ENCODE measurements at places on chromosomes 7 and 10. TPM values are rescaled to one million over a fixed set of nuclear protein-coding genes. Genes with fewer than 3 reads are reported as not detected.

Gene ZNRF2
- total RNA-seq: 17.3 TPM

Gene STOX1
- 0.24 TPM for total RNA-seq

Gene GPR141
- 2.4 TPM for total RNA-seq

Gene CYP2C8
- total RNA-seq: 5.1 TPM

Gene AKR1E2
- total RNA-seq: 59.0 TPM

GRCh38 chr7:55235115-55235514 lies 130.0 kb upstream of the LANCL2 start:
- no peak for DNase-seq

- no peak for DNase-seq
These were observed 141.3 kb downstream of the JMJD1C start for GRCh38 chr10:63324495-63324854.

- no peak for DNase-seq
These were observed 4.3 kb upstream of the STX1A start for GRCh38 chr7:73723813-73724212.

GRCh38 chr10:132993271-132994184 lies 51.2 kb upstream of the CFAP46 start:
- no peak for DNase-seq

DNA sequence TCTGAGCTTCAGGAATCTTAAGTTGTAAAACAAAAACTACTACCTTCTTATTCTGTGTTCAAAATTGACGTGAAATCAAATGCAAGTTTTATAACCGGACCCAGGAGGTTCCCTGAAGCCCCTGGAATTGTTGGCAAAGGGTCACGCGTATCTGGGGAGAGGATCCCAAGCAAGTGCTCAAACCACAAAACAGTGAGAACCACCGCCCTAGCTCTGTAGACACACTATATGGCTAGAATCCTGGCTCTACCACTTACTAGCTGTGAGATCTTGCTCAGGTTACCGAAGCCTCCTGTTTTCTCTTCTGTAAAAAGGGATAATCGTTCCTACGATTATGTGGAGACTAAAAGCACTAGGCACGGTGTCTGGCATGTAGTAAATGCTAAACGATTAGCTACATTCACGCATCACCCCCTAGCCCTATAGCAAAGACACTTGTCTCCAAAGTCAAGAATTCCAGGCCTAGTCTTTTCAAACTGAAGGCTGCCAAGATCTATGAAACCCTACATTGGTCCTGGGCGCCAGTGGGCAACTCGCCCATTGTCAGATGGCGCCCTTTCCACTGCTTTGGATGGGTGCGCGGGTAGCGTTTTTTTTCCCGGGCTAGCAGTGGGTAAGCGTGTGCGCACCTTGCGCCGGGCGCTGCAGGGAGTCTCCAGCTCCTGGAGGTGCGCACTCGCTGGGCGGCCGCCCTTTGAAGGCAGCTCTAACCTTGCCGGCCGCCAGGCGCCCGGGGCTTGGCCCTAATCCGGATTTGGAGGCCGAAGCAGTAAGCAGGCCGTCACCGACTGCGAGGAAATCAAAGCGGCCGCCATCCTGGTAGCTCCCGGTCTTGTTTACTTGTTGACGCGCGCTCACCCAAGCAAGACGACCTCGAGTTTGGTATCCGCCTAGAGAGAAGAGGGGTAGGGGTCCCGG lies 11.6 kb upstream of the NKX2-3 start:
- no peak for DNase-seq

- no peak for DNase-seq
These were observed 30.0 kb upstream of the PRKAR1B start for GRCh38 chr7:756928-757560.

GRCh38 chr7:148091882-148092281 lies 498.7 kb upstream of the C7orf33 start:
- peak; percentile 40 for DNase-seq

- DNase-seq: no peak
These were observed 2.4 kb downstream of the INPP5F start for GRCh38 chr10:119728172-119728800.

DNA sequence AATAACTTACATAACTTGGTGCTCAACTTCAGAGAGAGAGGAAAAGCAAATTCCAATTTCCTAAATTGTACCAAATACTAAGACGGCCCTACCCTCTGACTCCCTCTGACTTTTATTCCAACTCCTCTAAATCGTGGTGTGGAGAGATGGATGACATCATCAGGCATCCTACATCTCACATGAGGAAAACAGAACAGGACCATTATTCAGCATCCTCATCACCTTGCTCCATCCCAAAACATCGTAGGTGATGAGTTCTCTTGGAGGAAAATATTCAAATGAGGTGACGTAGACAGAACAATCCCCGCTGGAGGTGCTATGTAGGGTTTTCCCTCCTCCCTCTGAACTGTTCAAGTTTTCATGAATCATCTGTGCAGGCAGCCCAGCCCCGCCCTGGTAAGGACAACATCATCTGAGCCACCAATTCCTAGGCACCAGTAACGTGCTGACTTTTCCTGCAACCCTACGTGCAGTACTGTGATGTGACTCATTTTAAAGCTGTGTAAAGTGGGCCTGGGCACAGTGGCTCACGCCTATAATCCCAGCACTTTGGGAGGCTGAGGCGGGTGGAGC lies 167.2 kb downstream of the CALN1 start:
- no peak for DNase-seq

GRCh38 chr7:73586911-73587310 lies 8.5 kb upstream of the TBL2 start:
- DNase-seq: no peak

DNA sequence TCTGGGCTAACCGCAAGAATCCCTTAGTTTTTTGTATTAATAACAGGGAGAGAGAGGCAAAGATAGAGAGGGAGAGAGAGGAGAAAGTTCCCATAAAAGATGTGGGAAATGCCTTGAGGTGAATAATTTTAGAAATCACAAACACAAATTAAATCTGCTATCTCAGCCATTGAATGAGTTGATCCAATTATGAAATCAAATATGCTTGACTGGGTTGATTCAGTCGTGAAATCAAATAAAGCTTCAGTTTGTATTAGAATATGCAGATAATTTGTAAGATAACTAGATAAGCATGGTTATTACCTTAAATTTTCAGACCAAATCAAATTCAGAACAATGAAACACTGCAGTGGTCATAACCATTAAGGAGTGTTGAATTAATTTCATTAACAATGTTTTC lies 68.9 kb downstream of the SEMA3A start:
- DNase-seq: no peak

GRCh38 chr10:18409599-18410397 lies 241.6 kb downstream of the NSUN6 start:
- DNase-seq: no peak

- DNase-seq: no peak
These were observed 55.4 kb downstream of the FAM241B start for GRCh38 chr10:69685426-69685801.

DNA sequence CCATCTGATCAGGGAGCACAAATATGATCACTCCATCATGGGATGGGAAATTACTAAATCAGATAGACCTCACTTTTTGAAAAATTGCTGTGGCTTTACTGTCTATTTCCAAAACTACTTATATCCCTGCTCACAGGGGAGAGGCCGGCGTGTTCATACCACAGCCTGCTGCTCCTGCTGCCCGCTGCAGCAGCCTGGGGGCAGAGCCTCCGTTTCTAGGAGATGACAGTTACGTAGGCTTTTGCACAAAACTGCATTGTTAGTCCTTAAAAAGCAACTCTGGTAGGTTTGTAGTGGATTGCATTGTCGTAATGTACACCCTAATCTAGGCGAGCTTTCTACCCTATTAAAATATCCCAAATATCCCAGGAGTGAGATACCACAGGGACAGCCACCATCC lies 203.7 kb downstream of the EBF3 start:
- DNase-seq: no peak

GRCh38 chr7:30896783-30897637 lies 14.6 kb upstream of the AQP1 start:
- no peak for DNase-seq

- no peak for DNase-seq
These were observed 6.9 kb upstream of the PSMG3 start for GRCh38 chr7:1576521-1577253.

- DNase-seq: no peak
These were observed 17.1 kb downstream of the SLIT1 start for GRCh38 chr10:97168645-97169044.

GRCh38 chr10:93595378-93596161 lies 5.5 kb downstream of the RBP4 start:
- peak; percentile 6 for DNase-seq

GRCh38 chr10:49361735-49362568 lies 33.9 kb downstream of the DRGX start:
- DNase-seq: no peak

DNA sequence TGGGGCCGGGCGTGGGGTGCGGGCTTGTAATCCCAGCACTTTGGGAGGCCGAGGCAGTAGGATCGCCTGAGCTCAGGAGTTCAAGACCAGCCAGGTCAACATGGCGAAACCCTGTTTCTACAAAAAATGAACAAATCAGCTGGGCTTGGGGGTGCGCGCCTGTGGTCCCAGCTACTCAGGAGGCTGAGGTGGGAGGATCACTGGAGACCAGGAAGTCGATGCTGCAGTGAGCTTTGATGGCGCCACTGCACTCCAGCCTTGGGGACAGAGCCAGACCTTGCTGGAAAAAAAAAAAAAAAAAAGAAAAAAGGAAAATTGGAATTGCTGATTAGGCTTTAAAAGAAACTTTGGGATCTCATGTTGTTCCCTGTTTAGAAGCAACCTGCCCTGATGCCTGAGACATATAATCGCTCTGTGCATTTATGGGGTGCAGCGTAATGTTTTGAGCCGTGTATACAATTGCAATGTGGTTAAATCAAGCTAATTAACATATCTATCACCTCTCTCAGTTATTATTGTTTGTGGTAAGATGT lies 851 bp downstream of the AKR1E2 start:
- DNase-seq: no peak

DNA sequence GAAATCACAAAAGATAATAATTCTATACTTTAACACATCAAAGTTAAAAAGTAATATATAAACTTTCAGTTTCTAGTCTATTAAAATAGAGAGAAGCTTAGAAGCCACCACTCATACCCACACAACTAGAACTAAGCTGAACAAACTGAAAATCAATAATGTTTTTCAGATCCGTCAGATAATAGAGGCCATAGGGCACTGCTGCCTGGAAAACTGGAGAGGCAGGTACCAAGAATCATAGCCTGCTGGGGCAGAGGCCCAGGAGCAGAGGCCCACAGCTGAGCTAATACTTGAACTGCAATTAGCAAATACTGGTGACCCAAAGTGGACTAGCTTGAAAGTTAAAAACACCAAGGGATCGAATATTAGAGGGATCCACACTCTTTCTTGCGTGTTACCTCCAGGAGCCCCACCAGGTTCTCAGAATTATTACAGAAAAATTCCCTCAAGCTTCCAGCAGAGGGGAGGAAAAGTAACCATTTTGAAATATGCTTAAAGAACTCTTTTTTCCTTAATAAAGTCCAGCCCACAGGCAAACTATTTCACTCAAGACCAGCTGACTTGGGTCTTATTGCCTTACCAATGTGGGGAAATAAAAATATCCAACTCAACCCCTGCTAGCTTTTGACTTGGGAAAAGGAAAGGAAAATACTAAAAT lies 774.1 kb upstream of the IGFBP3 start:
- DNase-seq: no peak

DNA sequence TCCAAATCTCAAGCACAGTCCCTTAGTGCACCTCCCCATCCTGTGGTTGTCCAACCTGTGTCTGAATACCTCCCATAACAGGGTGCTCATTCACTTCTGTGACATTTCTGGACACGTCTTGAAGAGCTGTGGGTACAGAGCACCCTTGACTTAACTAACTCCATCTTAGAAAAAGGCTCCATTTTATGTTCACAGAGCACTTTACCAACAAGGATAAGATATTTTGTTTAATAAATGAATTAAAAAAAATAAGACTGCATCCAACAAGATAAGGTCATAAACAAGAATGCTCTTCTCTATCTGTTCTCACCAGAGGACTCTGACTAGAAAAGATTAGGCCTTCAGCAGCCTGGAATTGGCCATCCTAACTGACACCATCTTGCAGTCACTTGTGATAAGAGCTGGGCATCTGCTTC lies 335.2 kb upstream of the ZNF32 start:
- DNase-seq: no peak
